ENCODE measurements at places on chromosomes 11 and 22.

- no peak for DNase-seq
Measured at GRCh38 chr11:20248871-20249270, 88.6 kb upstream of the DBX1 start.

DNA sequence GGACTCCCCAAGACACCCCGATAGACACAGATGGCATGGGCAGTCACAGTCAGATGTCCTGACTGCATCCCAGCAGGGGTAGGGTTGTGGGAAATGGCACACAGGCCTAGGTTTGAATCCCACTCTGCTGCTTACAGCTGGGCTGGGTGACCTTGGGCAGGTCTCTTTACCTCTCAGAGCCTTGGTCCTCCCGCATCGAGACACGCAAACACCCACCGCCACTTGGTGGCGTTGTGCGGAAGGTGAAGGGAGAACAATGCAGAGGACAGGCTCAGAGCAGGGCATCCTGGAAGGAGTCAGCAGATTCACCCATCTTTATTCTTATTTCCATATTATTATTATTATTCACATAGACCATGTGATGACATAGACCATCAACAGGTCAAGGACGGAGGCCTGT, 140.5 kb downstream of the MIAT start:
- no peak for DNase-seq

DNA sequence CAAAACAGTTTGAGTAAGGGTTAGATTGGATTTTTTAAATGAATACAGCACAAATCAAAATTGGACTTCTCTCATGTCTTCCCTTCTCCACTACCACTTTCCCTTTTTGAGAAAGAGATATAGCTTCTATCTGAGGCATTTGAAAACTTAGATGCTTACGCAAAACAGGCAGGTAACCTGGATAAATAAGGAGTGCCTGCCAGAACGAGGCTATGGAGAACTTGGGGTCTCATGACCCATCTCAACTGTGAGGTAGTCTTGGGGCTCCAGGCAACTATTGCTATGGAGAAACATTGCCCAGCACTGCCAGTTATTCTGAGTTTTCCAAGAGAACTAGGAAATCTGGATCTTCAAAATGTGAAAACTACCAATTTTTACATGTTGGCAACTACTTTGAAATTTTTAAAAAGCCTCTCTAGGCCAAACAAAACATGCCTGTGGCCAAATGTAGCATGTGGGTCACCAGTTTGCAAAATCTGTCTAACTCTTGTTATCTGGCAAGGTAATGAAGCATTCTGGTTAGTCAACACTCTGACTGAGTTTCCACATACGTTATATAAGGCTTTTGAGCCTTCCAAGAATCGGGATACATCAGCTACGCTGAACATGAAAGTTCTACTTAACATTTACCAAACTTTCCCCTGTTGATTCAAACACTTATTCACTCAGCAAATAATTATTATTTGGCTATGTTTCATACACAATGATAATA, 752.7 kb downstream of the KCNA4 start:
- no peak for DNase-seq

GRCh38 chr22:43177479-43177878, 9.5 kb downstream of the TTLL12 start:
- DNase-seq: no peak

GRCh38 chr11:35142481-35143075, 3.6 kb downstream of the CD44 start:
- DNase-seq: peak; percentile 66

DNA sequence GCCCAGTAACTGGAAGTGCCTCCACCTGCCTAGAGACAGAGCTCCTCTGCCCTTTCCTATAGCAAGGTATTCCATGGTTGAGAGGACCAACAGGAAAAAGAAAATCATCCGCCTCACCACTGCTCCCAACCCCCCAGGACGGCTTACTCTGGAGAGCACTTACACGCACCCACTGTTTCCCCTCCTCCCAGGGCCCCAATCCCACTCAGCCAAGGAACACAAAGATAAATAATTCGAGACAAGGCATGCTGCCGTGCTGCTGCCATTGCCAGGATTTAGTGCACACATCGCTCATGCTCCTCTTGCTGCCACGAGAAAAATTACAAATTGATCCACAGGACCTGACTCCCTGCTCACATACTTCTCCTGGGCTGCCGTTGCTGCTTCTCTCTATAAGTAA, 516.6 kb downstream of the BUD13 start:
- no peak for DNase-seq

DNA sequence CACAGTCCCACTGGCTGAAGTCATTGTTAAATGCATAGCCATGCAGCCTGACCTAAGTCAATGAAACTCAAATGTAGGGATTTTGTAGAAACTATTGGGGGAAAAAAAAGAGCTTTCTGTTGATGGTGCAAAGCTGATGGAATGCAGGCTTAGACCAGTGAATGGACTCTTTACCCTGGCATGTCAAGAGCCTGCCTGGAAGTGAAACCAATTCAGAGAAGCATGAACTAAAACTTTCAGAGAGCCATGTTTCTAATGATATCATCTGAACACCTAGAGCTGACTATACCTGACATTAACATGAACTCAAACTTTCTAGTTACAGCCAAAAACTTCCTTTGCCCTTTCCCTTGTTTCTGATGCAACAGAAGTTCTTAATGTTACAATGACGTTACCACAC, 89.0 kb downstream of the APIP start:
- DNase-seq: no peak

GRCh38 chr22:21106000-21106399, 60.3 kb downstream of the LRRC74B start:
- no peak for DNase-seq

DNA sequence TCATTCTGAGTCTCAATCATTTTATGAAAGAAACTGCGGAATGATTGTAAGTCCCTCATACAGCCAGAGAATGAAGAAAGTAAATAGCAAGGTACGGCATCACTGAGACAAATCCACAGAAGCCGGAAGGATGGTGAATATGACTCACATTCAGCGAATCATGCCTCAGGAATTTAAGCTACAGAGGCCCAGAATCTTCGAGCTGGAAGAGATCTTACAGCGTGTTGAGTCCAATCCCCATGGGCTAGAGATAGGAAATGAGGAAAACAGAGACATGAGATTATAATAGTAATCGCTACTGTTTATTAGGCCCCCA, 173.2 kb downstream of the KIF18A start:
- DNase-seq: no peak

DNA sequence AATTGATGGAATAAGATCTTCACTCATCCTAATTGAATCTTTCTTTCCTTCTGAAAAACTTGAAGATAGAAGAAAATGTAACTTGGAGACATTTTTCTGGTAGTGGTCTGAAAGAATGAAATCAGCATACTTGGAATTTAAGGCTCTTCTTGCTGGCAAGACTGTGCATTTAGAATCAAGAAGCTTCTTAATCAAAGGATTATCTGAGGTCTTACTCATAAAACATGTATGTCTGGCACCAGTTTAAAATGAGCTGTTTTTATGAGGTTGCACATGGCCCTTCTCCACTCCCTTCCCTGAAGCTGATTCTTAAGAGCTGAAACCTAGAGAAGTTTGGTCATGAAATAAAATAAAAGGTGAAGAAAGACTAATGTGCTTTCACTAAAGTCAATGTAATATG, 77.3 kb downstream of the ARHGEF12 start:
- DNase-seq: no peak

DNA sequence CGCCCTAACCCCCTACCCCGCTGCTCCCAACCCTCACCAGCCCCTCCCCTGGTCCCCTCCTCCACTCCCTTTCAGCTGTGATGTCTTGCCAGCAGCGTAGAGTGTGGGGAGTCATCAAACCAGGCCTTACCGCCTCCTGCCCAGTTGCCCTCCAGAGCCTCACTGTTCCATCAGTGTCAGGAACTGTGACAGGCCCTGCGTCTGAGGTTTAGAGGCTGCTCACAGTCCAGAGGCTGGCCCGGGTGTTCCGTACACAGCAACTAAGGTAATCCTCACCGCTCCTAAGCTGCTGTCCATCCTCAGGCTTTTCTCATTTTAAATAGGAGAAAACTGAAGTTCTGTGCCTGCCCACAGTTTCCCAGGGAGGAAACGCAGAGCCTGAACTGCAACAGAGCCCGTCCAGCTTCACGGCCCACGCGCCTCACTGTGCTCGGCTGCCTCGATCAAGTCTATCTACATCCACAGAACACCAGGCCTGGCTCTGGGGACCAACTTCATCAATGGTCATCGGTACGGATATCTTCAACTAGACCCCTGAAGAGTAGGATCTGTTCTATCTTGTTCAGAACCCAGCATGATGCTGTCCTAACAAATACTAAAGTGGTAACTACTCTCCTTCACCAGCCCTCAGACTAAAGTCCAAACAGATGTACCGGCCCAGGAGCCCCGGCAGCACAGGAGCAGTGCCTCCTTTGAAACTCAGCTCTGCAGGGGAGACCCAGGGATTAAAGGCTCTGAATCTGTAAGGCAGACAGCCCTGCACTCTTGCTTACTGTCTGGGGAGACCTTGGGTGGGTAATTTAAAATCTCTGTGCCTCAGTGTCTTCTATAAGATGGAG, 10.3 kb downstream of the VPS37C start:
- DNase-seq: no peak

- no peak for DNase-seq
Measured at GRCh38 chr11:113409526-113409925, 21.9 kb downstream of the ANKK1 start.

- DNase-seq: no peak
Measured at GRCh38 chr22:36901411-36902142, 11.9 kb upstream of the CSF2RB start.

DNA sequence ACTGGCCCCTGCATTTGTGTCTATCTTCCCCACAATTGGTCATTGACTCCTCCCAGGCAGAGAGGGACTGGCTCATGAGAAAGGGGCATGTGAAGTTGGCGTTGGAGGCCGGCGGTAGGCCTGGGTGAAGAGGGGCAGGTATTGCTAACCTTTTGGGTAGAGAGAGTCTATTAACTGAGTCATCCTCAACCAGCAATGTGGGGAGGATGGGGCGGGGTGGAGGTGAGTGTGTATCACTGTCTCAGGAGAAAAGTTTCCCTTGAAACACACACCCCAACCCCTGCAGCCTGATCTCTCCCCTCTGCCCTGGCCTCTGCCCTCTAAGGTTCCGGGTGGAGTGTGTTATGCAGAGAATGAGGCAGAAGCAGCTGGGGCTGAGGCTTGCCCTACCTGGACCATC, 60.1 kb upstream of the PHF21B start:
- peak; percentile 13 for DNase-seq

DNA sequence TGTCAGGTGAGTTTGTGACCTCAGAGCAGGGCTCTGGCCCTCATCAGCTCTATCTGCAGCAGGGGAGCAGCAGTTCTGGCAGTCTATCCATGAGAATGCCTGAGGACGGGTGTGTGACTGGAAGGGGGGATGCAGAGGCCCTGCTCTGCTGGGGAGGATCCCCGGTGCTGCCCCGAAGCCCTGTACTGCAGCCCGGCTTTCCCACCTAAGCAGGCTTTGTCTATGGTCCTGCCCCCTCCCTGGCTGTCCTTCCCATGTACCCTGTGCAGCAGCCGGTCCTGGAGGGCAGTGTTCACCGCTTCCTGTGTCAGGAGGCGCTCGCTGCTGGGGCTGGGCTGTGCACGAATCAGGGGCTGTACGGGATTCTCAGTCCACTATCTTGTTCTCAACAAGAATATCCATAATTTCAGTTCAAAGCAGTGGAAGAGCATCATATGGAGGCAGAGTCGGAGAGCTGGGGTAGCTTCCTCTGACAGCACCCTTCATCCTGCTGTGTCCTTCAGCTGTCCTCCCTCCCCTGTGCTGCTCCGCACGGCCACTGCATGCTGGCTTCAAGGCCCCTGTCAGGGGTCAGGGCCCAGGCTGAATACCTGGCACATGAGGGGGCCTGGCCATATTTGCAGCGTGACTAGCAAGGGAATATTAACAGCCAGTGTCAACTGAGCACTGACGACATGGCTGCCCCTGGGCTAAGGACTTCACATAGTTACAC, 125.2 kb downstream of the CTTN start:
- no peak for DNase-seq

DNA sequence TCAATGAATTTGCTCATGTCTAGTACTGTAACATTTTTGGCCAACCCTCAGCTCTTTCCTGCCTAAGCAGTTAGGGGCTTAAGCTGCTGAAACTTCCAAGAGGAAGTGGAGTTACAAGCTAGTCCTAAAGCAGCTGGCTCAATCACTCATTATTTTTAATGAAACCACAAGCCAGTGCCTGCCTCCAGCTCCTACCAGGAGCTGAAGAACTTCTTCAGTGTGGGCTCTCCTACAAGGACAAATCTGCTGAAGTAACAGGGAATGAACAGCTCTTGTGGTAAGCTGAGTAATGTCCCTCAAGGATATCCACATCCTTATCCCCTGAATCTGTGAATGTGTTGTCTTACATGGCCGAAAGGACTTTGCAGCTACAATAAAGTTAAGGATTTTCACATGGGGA, 112.5 kb downstream of the BBOX1 start:
- DNase-seq: no peak

DNA sequence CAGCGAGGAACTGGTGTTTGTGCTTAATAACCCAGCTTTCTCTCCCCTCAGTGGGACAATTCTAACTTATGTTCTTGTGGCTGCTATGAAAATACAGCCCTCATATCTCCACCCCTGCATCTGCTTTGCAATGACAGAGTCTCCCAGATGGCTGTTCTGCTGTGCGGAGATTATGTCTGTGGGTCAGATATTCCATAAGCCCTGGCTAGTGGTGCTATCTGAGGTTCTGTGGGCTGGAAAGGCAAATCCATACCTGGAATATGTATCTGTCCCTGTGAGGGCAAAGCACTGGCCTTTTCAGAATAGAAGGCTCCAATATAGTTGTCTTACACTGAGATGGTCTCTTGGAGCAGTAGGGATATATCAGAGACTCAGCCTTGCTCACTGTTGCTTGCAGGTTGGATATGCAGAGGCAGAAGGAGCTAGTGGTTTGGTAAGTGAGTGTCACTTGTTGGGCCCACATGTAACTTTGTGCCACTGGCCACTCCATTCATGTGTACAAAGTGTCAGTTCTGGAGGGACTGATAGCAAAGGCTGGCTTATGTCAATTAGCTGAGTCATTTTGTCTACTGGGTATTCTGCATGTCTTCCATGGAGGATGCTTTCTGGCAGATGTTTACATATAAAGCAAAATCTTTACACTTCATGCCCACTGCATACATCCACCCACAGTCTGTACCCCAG, 246.6 kb downstream of the FAM76B start:
- no peak for DNase-seq

DNA sequence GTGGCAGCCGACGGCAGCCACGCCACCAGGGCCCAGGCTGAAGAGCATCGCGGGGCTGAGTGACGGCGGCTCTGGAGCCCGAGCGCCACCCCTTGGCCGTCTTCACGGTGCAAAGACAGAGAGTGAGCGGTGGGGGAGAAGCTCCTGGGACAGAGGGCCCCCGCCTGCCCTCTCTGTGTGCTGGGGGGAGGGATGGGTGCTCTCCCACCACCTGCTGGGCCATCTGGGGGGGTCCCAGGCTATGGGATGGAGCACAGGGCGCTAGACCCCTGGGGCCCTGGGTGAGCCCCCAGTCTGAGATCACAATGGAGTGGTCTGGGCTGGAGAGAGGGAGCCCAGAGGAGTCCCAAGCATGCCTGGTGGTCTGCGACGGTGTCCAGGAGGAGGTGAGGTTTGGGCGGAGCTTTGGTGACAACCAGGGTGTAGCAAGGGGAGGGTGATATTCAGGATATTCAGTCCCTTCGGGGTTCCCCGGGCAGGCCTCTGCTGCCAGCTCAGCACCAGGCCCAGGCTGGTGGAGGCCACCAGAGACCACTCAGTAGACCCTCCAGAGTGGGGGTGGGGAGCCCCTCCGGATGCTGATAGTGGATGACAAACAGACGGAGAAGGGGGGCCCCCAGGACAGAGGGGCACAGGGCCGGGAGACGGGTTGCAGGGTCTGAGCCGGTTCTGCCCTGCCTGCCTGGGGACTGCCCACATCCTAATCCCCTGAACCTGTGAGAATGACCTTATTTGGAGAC, 78.1 kb upstream of the PRR5 start:
- no peak for DNase-seq

GRCh38 chr22:25366876-25367466, 147.5 kb downstream of the CRYBB2 start:
- DNase-seq: no peak

Data from activated naive CD4-positive, alpha-beta T cell treated with Interleukin-2 at 50 U/mL for 16 hours (primary cell).